ENCODE measurements at places on chromosomes 6 and 20.

GRCh38 chr6:41191569-41191968 lies 9.4 kb downstream of the TREML2 start:
- DNase-seq = no peak

- no peak for DNase-seq
Observed at GRCh38 chr6:145842693-145843546, 28.3 kb upstream of the FBXO30 start.

GRCh38 chr20:51412333-51412871 lies 130.1 kb downstream of the NFATC2 start:
- no peak for DNase-seq

- no peak for DNase-seq
Observed at GRCh38 chr6:152356662-152357061, 280.5 kb downstream of the SYNE1 start.

- no peak for DNase-seq
Observed at GRCh38 chr6:133807501-133807900, 81.4 kb upstream of the TCF21 start.

DNA sequence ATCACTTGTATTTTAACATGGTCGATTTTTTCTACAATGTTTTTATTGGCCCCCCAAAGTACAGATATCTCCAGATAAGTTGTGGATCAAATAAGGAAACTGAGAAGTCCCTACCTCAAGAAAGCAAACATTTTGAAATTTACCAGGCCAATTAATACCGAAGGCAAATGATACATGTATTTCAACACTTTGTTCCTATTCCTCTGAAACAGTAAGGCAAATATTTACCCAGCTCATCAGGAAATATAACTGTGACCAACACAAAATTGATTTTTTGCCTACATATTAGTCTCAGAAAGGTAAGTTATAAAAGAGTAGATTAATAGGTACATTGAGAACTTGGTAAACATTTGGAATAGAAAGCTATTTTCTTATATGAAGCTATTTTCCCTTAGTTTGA lies 51.3 kb upstream of the ADGRF5 start:
- no peak for DNase-seq

- DNase-seq = no peak
Observed at GRCh38 chr6:24899997-24900325, 35.8 kb downstream of the RIPOR2 start.

GRCh38 chr6:8562125-8562524 lies 126.8 kb upstream of the SLC35B3 start:
- DNase-seq = no peak

DNA sequence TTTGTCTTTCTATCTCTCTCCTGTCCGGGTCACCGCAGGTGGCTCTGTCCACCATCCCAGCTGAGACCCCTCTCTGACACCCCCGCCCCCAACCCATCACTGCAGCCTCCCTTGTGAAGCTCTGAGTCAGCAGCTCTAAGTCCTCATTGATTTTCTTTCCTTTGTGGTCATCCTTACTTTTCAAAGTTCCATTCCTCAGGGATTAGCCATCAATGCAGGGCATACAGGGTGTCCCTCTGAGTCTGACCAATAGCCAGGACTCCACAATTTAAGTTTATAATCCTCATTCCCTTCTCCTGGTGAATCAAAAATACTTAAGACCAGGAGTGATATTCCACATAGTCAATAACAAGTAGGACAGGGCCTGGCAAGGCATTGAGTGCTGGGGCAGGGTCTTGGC lies 333.3 kb upstream of the CNR1 start:
- no peak for DNase-seq

- no peak for DNase-seq
Observed at GRCh38 chr20:50194831-50195523, 4.3 kb downstream of the CEBPB start.

- no peak for DNase-seq
Observed at GRCh38 chr6:72261554-72261953, 360.3 kb upstream of the KCNQ5 start.

- no peak for DNase-seq
Observed at GRCh38 chr6:52966101-52966500, 29.0 kb downstream of the GSTA4 start.

DNA sequence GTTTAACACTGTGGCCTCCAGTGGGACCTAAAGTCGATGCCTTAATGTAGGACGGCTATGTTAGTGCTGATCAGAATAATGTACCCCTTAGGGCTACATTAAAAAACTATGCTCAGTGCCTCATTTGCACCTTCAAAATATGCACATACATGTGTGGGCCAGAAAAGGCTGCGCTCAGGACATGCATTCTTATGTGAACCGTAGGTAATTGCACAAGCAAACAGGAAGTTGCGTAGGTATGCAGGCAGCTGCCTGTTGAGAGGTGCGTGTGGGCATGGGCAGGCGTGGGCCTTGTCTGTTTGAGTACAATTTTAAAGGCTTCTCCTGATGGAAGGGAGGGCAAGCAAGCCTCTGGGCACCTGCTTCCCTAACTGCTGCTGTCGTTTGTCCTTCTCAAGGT lies 116.2 kb upstream of the JAG1 start:
- no peak for DNase-seq

GRCh38 chr6:125738276-125738675 lies 11.2 kb upstream of the HEY2 start:
- no peak for DNase-seq

DNA sequence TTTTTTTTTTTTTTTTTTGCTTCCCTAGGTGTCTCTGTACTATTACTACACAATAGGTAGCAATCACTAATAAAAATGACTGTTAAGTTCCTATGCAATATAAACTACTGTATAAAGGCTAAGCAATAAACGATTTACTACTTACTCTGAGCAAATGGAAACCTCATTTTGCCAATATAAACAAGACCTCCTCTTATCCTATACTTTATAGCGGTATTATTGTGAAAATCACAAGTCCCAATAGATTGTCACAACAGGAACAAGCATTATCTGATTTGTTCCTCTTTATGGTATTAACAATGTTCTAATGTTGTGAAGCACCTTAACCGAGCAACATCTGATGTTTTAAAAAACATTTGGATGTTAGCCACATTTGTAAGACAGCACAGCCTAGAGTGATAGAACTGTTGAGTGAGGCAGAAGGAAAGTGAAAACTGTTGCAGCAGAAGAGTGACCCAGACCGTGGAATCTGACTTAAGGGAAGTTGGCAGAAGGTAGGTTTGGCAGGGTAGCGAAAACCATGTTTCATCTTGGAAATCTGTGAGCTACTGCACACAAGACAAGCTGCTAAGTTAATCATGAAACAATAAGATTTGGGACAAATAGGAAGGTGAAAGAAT lies 94.2 kb downstream of the MYLK4 start:
- DNase-seq = no peak

- no peak for DNase-seq
Observed at GRCh38 chr6:160349020-160349441, 853 bp downstream of the SLC22A3 start.

GRCh38 chr6:35220711-35221110 lies 7.0 kb downstream of the SCUBE3 start:
- DNase-seq = no peak

- no peak for DNase-seq
Observed at GRCh38 chr20:51043811-51044210, 20.9 kb upstream of the KCNG1 start.

DNA sequence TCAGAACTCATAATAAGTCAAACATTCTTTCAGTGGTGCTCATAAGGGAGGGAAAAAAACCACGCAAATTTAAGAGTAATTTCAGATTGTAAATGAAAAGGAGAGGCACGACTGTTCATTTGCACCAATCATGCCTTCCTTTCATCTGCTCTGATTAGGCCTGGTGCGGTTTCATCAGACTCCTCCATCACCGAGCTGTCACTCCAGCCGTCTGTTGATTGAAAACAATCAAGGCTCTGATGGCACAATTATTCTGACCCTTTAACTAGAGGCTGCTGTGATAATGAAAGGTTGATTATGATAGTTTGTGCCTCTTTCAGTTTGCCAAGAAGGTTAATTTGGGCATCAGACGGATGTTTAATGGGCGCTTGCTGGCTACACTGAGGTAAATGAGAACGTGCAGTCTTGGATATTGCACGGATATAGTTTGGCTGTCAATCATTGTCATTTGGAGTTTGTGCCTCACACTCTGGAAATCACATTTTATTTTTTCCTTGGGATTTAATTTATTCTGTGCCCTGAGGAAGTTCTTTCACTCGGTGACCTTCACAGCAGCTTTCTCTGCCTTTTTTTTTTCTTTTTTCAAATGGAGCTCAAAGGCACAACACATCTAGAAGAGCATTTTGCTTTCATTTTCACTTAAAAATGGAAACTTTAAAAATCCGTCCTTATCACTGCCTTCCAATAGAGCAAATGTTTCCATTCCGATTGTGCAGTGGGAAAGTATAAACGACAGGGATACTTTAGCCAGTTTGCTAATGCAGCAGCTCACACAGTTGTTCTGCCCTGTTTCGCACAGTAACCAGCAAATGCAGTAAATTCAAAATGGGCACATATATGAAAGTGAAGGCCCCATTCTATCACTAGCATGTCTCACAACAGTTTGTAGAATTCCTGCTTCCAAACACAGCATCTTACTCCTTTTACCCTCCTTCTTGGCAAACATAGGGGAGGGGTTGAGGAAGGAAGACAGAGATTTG lies 172.8 kb downstream of the KLHL32 start:
- DNase-seq = no peak

- no peak for DNase-seq
Observed at GRCh38 chr20:47445291-47445690, 56.4 kb upstream of the NCOA3 start.

DNA sequence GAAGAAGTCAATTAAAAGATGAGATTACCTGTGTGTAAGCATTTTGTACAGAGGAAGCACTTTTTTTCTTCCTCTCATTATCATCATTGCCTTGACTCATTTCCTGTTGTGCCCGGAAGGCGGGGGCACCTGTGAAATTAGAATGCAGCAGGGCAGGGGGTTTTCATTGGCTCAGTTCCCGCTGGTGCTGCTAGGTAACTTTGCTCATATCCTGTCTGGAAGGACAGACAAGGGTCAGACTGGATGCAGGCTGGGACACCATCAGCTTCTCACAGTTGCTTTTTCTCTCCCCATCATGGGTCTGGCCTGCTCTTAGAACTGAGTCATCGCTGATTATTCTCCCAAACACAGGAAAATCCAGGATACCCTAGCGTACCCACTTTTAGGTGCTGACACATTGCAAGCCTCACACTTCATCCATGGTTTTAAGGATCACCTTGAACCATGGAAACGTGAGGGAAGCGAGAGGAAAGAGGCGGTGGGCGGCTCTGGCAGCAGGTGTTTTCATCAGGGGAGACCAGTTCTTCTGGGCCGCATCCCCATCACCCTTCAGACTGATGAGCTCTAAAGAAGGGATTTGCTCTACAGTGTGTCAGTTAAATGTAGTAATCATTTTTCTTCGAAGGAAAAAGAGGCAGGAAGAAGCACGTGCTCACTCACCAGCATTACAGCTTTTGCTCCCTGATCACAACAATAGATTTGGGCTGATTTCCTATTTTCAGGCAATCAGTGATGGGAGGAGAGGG lies 195.7 kb upstream of the SASH1 start:
- DNase-seq = no peak

- DNase-seq = no peak
Observed at GRCh38 chr20:60341062-60341461, 382.8 kb downstream of the CDH26 start.

Measured in NCI-H2107 (cell line).